Effector CD4-positive, alpha-beta T cell (primary cell): ENCODE measurements at places on chromosomes 1 and 21.
A peak's percentile ranks its signal among the peaks of the same experiment; 100 is the strongest.

DNA sequence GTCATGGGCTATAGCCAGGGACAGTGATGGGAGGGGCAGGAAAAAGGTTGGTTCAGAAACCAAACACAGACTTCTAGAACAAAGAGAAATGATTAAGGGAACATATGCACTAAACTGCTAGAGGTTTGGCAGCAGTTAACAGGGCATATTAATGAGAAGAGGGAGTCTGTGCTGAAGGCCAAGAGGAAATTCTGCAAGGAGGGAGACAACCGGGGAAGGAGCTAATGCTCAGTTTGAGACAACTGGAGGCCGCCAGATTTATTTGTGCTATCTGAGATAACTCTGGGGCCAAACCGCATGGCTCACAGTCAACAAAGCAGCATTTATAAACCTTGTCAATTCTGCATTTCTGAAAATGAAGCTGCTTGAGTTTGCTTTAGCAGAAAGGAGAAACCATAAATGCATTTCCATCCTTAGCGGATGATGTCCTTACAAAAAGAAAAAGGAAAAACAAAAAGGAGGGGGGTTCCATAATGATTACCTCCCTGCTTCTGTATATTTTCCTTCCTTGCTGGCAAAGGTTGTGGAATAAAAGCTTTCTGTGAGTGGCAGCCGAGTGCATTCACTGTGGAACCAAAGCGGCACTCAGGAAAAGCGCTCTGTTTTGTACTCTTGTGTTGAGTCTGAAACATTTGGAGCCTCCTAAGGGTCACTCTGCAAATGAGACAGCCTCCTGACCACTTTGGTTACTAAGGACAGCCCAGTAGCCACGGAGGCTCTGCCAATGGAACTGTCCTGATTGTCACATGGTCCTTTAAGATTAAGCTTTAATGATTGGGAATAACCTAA is 70.3 kb downstream of the SIM2 start:
- DNase-seq = no peak

GRCh38 chr1:1554550-1554925 is 14.1 kb upstream of the TMEM240 start:
- no peak for DNase-seq

DNA sequence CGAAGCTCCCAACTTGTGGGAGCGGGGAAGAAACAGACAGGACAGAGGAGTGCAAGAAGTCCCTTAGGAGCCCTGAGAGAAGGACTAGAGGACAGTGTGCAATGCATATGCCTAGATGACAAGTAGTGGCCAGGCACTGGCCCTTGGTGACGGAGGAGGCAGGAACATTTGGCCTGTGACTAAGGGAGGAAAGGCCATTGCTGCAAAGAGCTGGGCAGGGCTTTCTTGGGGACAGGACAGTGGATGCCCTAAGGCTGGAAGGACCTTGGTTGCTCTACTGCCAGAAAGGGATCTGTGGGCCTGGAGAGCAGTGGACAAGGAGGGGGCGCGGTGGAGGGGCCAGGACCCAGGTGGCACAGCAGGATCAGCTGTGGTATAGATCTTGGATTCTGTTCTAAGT is 481.3 kb downstream of the CAMTA1 start:
- DNase-seq = no peak

- DNase-seq = no peak
Measured at GRCh38 chr1:171389171-171389570, 75.2 kb downstream of the FMO4 start.

GRCh38 chr21:31326522-31327242 is 17.4 kb downstream of the TIAM1 start:
- no peak for DNase-seq

GRCh38 chr1:214970016-214970415 is 112.5 kb upstream of the KCNK2 start:
- no peak for DNase-seq

GRCh38 chr1:213070406-213070805 is 19.4 kb downstream of the RPS6KC1 start:
- no peak for DNase-seq

- DNase-seq = peak; percentile 43
Measured at GRCh38 chr1:181104790-181105133, 16.3 kb downstream of the IER5 start.

DNA sequence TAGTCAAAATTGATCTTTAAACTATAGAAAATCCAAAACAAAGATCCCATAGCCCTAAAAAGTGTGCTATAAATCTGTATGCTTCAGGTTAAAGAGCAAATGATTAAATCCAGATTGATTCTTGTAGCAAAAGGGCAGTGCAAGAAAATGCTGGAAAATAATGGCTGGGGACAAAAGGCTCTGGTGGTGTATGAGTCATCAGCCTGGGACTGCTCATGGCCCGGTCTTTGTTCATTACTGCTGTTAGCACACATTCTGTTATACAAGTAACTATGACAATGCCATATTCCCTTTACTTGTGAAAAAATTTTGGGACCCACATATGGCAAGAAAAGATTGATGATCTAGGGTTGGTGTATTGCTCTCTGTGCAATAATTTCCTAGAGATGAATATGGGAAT is 89.1 kb downstream of the RWDD3 start:
- DNase-seq = no peak

- DNase-seq = peak; percentile 37
Measured at GRCh38 chr1:179229214-179230140, at the start of gene ABL2. Gene ABL2, minus strand, starts transcription at chr1:179229677. Its CDS starts 280 bp downstream, at chr1:179229397.

DNA sequence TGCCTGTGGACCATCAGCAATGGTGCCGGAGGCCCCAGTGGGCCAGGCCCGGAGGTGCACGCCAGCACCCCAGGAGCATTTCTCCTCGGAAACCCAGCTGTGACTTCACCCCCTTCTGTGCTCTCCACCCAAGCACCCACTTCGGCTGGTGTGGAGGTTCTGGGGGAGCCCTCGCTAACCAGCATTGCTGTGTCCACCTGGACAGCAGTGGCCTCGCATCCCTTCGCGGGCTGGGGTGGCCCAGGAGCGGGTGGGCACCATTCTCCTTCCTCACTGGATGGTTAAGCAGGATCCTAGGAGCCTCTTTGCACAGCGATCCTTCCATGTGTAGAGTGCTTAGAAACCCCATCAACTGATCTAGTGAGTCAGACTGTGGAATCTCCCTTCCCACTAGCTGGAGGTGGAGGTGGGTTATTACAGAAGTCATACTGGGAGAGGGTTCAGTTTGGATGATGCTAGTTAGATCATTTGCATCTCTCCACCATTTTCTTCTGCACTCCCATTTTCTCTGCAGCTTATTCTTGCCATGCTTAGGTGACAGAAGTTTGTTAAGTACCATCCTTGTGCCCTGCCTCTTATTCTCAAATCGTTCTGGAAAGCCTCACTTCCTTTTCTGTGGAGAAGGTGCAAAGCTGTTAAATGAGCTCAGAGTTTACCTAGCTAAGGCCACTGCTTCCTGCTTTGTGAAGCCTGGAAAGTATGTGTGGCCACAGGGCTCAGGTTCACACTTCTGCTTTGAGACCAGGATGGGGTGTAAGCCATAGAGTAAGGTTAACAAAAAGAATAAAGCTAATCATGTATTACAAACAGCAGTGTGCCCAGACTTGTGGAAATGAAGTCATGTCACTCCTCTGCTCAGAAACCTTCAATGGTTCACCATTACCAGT is 32.3 kb downstream of the TBX19 start:
- no peak for DNase-seq

DNA sequence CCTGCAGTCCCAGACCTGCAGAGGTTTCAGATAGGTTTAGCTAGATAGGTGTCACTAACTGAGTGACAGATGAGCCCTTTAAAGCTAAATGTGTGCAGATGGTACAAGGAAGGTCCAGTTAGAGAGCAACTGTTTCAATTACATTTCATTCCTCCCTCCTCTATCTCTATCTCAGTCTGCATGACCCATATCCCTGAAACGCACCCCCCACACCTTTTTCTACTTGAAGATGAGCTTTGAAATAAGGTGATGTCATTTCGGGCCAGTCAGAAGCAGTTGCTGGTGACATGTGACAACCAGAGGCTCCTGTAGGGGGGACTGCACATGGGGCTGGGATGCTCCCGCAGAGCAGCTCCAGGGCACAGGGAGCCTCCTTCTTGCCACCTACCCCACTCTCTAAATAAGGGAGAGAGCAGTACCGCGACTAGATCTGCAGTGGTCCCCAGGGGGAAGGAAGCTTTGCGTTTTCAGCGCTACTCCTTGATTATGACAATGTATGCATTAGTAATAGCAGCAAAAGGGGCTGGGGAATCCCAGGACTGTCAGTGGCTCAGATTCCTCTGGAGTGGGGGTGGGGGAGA is 4.3 kb downstream of the ATP8B2 start:
- DNase-seq = peak; percentile 30

DNA sequence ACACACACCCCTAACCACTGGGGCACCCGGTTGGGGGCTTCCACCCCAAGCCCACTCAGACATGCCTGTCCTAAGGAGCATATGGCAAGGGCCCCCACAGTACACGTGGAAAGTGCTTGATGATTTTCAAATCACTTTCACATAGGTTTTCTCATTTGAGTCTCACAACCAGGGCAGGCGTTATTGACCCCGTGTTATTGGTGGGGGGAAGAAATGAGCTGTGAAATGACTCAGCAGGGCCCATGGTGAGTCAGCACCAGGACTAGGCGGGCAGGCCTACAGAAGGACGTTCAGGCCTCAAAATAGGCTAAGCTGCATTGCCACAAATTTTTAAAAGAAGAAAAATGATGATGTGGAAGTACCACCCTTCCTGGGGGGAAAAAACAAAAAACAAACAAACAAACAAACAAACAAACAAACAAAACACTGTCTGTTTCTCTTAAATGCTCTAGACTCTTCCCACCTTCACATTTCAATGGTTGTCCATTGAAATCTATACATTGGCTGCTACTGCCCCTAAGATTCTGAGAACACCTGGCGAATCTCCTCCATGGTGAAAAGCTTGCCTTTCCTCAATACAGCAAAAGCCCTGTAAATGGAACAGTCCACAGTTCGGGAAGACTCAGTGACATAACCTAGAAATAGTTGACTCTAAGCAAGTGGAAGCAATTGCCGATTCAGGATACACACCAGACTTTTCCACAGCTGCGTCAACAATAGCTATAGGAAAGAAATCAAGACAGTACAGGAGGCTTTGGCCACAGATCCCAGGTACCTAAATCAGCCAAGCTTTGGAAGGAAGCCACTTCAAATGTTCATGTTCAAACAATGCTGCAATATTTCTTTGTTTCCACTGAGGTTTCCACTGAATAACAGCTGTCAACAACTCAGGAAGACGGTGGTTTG is 234.7 kb downstream of the TOMM20 start:
- no peak for DNase-seq

- no peak for DNase-seq
Measured at GRCh38 chr1:167499664-167500101, 18.6 kb downstream of the CD247 start.

- no peak for DNase-seq
Measured at GRCh38 chr1:23585321-23586022, 26.2 kb upstream of the ID3 start.

DNA sequence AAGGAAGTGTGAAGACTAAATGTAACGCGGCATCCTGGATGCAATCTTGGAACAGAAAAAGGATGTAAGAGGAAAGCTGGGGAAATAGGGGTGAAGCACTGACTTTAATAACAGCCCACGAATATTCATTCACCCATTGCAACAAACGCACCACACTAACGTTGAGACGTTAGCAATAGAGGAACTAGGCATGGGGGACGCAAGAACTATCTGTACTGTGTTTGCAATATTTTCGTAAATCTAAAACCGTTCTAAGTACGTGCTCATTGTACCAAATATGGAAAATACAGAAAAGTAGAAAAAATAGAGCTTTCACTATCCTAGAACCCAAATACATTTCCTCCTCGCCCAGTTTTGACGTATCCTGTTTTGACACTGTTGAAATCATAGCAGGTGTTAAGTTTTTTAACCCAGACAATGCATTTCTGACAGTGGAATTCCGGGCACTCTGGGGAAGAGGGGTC is 3.9 kb downstream of the LAPTM5 start:
- DNase-seq = no peak

DNA sequence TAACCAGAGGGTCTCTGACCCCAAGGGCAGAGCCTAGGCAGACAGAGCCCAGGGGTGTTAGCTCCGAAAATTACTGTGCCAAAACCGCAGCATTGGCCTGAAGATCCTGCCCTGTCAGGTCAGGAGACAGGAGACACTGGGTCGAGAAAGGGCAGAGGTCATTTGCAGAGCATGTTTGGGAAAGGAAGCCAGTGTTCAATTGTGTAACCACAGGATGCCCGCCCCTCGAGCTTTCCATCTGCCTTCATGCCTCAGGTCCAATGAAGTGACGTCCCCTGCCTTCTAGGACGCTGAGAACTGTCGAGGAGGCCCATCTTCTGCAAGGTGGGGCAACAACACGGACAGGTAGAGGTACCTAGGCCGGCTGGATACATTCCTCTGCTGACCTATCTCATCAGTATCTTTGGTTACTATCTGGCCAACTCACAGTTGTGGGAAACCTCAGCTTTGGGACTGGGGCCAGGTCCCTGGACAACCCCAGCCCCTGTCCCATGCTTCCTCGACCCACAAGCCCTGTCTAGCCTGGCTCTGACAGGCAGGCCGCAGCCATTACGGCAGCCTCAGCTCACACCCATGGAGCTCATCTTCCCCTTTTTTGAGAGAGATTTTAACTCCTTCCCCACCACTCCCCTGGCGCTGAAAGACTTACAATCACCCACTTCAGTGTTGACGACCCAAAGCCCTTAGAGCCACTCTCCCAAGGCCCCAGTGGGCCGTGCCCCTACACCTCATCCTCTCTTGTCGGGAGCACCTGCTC is 1.3 kb downstream of the ARL8A start:
- DNase-seq = no peak

DNA sequence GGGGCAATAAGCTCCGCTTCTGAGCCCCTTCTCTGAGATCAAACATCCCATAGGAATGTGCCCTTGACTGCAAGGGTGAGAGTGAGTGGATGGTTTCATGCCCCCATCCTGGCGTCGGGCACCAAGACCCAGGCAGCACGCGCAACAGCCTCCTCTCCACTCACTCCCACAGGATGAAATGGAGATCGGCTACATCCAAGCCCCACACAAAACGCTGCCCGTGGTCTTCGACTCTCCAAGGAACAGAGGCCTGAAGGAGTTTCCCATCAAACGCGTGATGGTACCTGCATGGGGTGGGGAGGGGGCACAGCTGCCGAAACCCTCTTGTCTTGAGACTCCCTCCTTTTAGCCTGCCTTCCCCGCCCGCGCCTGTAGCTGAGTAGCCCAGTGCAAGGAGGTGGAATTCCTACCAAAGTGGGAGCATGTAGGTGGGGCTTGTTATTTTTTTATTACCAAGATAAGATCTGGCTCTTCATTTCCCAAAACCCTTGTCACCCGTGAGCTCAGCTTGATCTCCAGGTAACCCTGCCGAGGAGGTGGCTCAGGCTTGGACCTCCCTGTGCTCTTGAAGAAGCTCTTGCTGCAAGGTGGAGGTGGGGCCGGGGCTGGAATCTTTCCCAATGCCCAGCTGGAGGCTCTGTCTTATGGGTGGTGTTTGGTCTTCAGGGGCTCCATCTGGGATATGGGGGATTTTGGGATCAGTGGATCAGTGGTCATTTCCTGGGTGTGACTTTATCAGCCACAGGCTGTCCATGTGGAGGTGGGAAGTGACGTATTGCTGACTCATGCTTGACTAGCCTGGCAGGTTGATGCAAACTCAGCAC is 24.0 kb upstream of the PADI6 start:
- no peak for DNase-seq
